Mucosa of gallbladder (tissue), 1 donor: ENCODE measurements at places on chromosomes 1 and 21. TPM values are rescaled to one million over a fixed set of nuclear protein-coding genes. Genes with fewer than 3 reads are reported as not detected.

DNA sequence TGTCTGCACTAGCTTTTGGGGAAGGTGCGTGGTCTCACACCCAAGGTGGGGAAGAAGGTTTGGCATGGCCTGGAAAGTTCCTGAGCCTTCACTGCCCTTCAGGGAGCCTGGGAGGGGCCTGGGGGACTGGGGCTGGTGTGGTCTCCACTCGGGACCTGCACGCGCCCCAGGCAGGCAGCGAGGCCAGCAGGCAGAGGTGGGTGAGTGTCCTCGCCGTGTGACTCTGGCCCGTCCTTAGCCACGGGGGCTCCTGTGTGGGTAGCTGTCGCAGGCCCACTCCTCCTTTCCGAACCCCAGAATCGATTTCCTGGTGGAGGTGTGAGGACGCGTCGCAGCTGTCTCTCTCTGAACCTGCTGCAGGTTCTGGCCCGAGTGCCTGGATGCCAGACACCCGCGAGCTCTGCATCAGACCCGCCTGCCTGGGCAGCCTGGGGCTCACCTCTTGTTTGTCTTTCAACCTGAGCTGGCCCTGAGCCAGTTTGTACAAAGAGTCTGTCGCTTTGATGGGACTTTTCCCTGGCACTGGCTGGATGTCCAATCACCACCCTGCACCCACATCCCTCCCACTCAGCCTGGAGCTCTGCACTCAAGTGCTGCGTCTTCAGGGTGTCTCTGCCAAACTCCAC, 36.0 kb upstream of the SLC19A1 start:
- DNase-seq = no peak

- DNase-seq = no peak
Observed at GRCh38 chr1:2978691-2979190, 42.5 kb upstream of the ACTRT2 start.

DNA sequence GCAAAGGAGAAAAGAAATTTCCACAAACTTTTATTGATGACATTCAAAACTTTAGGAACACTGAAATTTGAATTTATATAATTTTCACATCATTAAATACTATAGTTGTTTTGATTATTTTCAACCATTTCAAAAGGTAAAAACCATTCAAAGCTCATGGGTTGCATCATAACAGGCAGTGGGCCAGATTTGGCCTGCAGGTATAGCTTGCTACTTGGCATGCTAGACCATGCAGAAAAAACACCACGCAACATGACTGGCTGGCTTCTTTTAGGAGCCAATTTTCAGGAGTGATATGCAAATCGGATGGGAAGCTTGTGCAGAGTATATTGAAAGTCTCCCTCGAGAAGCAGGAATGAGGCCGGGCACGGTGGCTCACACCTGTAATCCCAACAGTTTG, 144.8 kb downstream of the GLUL start:
- no peak for DNase-seq

DNA sequence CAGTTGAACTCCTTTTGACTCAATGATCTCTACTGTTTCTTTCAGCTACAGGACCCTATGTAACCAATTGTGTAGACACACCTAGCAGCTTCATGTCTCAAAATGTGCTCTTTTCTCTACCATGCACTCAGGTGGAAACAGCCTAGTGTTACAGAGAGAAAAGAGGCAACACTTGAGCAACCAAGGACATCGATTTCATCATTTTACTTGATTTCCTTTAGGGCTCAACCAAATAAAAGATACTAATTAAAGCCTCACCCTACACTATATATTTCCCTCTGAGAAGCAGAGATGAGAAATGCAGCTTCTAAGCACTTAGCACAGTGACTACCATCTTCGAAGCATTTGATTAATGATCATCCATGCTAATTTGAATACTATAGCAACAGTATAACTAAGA, 55.1 kb downstream of the PTGER3 start:
- no peak for DNase-seq

DNA sequence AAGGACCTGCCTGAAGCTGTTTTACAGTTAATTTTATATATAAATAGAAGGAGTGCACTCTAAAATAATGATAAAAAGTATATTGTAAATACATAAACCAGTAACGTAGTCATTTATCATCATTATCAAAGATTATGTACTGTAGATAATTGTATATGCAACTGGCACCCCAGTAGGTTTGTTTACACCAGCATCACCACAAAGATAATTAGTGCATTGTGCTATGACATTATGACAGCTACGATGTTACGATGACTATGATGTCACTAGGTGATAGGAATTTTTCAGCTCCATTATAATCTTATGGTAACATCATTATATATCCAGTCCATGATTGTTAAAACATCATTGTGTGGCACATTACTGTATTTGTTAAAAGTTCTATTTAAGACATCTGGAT, 185.2 kb downstream of the LBR start:
- no peak for DNase-seq

DNA sequence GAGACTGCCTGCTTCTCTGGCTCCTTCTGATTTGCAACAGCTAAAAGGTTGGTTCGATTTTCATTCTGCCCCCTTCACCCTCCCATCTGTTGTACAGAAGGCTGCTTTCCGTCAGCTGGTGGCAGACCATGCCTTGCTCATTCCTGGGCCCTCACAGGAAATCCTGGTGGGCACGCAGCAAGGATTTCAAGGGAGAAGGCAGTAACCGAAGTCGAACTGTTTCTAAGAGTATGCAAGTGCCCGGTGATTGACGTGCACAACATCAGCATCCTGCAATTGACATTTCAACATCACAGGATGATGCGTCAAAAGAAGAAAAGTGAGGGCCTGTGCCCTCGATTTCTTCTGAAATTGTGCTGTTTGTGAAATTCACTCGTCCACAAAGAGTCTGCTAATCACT, 83.8 kb downstream of the PLPP3 start:
- no peak for DNase-seq

DNA sequence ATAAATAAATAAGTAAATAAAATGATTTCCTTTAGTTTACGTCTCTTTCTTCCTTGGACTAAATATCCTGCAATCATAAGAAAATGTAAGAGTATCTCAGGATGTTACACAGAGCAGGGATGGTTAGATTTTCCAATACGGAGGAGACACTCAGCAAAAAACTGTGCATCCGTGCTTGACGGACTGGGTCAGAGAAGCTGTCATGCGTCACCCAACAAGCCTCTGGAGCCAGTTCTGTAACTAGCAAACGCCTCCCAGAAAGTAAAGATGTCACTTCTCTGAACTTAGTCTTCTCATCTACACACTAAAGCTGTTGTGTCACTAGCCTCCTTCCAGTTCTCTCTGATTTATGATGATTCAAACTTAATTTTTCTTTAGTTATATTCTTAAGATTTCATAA, 3.4 kb downstream of the CFHR4 start:
- no peak for DNase-seq

- DNase-seq = peak; percentile 33
Observed at GRCh38 chr1:87956072-87956471, 627.4 kb downstream of the LMO4 start.

- peak; percentile 24 for DNase-seq
Observed at GRCh38 chr1:161994175-161994668, 29.4 kb downstream of the OLFML2B start.

GRCh38 chr1:61585714-61586113, 139.2 kb downstream of the TM2D1 start:
- no peak for DNase-seq

The SLC16A4 gene
- 52.3 TPM for total RNA-seq

The GPR89B gene
- 12.6 TPM for total RNA-seq
